ENCODE measurements at places on chromosomes 12 and 14.

- ATAC-seq: no peak
Measured at GRCh38 chr14:48323665-48324064, 648.3 kb upstream of the MDGA2 start.

GRCh38 chr12:111812881-111813741 is 28.9 kb upstream of the MAPKAPK5 start:
- peak; percentile 95 for ATAC-seq

- no peak for ATAC-seq
Measured at GRCh38 chr14:26175658-26176057, 422.2 kb downstream of the NOVA1 start.

DNA sequence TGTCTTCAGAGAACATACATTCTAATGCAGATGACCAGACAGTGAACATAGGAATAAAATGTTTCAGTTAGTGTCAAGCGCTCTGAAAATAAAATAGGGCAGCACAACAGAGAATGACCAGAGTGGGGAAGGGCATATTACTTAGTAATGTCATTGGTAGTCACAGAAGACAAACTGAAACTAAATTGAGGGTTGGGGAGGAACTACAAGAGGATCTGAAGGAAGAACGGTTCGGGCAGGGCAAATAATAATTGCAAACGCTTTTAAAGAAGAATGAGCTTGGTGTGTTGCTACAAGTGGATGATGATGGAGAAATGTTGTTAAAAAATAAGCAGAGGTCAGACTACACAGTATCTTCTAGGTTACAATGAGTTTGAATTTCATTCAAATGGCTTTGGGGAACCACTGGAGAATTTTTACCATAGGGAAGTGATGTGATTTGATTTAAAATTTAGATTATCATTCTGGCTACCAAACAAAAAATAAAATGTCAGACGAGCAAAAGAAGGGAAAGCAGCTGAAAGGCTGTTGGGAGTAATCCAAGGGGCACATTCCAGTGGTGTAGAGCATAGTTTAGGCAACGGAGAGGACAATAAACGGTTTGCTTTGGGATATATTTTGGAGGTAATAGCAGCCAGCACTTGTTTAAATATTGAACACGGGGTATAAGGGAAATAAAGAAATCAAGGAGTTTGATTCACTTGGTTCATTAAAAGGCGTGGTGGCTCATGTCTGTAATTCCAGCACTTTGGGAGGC is 56.3 kb upstream of the SLC6A13 start:
- ATAC-seq: no peak

- ATAC-seq: no peak
Measured at GRCh38 chr12:111215881-111216280, 153.0 kb downstream of the PHETA1 start.

GRCh38 chr14:74324931-74325361 is 22.2 kb upstream of the ABCD4 start:
- no peak for ATAC-seq

- ATAC-seq: no peak
Measured at GRCh38 chr12:72390146-72390545, 118.0 kb downstream of the TRHDE start.

DNA sequence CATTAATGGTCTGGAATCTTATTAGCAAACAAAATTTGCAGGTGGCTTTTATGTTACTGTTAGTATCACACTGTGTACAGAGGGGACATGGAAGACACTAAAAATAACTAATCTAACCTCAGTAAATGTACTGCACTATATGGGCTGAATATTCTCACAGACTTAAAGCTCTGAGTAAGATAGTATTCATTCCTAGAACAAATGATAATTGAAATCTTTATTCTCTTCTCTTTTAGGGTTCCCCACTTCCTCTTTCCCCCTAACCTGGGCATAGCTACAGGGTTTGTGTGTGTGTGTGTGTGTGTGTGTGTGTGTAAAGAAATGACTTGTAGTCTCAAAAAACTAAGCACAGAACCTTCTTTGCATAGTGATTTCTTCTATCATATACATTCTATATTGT is 21.4 kb upstream of the HECTD1 start:
- peak; percentile 6 for ATAC-seq

GRCh38 chr14:105919458-105920150 is 393.2 kb downstream of the TMEM121 start:
- ATAC-seq: no peak

GRCh38 chr12:119857041-119857591 is 20.0 kb downstream of the CIT start:
- no peak for ATAC-seq

DNA sequence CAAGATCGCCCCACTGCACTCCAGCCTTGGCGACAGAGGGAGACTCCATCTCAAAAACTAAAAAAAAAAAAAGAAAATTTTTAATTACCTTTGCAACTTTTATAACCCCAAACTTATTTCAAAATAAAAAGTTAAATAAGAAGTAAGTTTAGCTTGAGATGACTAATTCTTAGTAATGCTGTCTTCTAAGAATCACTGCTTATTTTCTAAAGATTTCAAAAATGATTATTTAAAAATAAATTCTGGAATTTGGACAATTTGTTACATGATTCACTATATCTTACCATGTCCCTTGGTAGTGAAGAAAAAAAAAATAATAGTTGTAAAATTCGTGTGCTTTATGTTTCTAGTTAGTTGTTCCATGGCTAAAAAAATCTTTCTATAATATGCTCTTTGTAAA is 11.6 kb upstream of the HECTD1 start:
- no peak for ATAC-seq

Measured in esophagus mucosa (tissue), 1 donor.